ENCODE measurements at places on chromosomes 5 and 9. TPM values are rescaled to one million over a fixed set of nuclear protein-coding genes. Genes with fewer than 3 reads are reported as not detected.

DNA sequence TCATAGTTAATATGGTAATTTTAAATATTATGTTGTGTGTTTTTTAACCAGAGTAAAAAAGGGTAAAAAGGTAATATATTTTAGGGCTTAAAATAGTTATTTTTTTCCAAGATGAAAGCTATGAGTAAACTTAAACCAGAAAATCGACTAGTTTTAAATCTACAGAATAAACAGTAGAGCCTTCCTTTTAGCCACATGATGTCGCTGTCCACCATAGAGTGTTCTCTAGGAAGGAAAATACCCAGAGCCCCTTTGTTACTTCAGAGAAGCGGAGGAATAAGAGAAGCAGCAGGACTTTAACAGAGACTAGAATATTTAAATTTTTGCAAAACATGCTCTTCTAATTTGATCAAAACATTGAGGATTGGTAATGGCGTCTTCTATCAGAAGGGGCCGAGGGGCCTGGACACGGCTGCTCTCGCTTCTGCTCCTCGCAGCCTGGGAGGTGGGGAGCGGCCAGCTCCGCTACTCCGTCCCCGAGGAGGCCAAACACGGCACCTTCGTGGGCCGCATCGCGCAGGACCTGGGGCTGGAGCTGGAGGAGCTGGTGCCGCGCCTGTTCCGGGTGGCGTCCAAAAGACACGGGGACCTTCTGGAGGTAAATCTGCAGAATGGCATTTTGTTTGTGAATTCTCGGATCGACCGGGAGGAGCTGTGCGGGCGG is at the start of gene PCDHA2:
PCDHA2 (plus strand) TSS at position 258 of the 664 bp plus-strand sequence.
- H3K36me3 ChIP-seq: no peaks in the 10 kb centered on the region
- DNase-seq: peak; percentile 50
- H3K27ac ChIP-seq: no peak within 1 kb of the TSS

DNA sequence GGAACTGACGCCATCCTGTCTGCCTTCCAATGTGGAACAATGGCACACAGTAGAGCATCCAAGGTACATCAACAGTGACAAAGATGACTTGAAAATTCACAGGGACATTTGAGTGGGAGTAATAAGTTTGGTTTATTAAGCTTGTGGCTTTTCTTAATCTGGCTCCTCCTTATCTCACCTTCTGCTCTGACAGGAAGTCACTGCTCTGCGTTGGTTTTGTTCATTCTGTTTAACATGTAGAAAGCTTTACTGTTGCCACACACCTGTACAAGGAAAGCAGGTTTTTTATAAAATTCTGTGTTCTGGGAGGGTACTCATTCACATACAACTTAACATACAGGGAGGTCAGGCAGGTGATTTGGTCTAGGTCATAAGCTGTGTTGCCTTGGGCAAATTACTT is 1.6 kb upstream of the GZMK start:
- H3K36me3 ChIP-seq: no peaks in the 10 kb centered on the region
- no peaks in the 10 kb centered on the region for H3K4me1 ChIP-seq
- H3K4me3 ChIP-seq: no peak overlapping the region
- no peak overlapping the region for H3K27ac ChIP-seq
- no peaks in the 10 kb centered on the region for H3K27me3 ChIP-seq
- no peak for DNase-seq

DNA sequence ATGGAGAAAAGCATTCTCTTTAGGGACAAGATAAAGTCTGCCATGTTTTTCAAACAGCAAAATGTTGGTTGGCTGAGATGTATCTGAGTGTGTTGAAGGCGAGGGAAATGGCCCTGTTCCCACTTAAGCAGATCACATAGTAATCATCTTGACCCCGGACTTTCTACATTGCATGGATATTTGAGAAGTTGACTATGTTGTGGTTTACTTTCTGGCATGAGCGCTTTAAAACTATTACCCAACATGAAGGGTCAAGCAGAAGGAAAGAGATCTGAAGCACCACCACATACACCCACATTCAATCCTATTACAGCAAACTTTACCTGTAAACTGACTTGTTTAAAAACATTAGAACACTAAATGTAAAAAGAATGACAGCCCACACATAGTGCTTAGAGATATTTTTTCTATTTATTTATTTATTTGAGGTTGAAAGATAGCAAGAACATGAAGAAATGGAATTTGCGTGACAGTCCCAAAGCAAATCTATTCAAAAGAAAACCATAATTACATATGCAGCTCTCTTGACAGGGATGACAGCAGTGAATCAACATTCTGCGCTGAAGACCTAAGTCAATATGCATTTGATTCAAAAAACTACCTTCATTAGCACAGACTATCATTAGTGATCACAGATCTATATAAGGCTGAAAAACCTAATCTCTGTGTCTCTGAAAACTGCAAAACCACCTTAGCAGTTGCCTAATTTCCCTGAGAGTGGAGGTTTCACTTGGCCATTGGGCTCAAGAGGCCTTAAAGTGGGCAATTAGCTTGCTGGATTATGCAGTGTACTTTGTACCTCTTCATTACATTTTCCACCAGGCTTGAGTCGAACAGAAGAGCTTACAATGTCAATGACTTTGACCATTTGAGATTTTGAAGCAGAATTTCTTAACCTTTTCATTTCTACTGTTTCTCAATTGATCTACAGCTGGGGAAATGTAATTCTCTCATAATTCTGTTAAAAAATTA is 195.0 kb downstream of the PDE4D start:
- no peak overlapping the region for H3K4me3 ChIP-seq
- no peaks in the 10 kb centered on the region for H3K36me3 ChIP-seq
- no peaks in the 10 kb centered on the region for H3K27me3 ChIP-seq
- H3K27ac ChIP-seq: no peak overlapping the region

- no peaks in the 10 kb centered on the region for H3K36me3 ChIP-seq
- H3K4me3 ChIP-seq: no peak overlapping the region
- DNase-seq: no peak
- no peaks in the 10 kb centered on the region for H3K4me1 ChIP-seq
- no peaks in the 10 kb centered on the region for H3K27me3 ChIP-seq
These were observed 245.6 kb upstream of the RAI14 start for GRCh38 chr5:34410411-34411139.

DNA sequence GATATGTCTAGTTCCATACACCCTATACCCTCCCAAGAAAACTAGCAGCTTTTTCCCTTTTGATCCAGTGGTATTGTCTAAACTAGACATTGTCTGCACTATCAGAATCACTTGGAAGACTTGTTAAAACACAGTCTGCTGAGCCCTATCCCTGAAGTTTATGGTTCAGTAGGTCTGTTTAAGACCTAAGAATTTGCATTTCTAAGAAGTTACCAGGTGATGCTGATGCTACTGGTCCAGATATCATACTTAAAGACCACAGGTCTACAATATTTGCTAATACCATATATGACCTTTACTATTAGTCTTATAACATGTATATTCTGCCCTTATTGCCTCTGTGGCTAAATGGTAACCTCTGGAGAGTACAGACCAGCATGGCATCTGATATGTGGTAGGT is 23.3 kb downstream of the SKIC3 start:
- H3K4me3 ChIP-seq: no peak overlapping the region

DNA sequence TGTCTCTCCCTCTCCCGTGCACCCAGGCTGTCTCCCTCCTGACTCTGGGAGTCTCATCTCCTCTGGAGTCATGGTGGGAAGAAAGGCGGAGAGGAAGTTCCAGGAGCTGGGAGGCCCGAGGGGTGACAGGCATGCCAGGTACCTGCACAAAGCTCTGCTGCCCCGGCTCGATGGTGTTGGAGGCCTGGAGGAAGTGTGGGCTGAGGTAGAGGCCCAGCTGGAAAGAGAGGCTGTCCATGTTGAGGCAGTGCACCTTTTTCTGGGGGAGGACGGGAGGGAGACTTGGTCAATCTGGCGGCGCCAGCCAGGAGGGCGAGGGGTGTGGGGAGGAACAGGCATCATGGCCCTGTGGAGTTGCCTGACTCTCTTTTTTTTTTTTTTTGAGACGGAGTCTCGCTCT is 15.9 kb downstream of the FPGS start:
- no peaks in the 10 kb centered on the region for H3K27me3 ChIP-seq
- no peak for DNase-seq
- no peaks in the 10 kb centered on the region for H3K36me3 ChIP-seq
- H3K4me3 ChIP-seq: no peak overlapping the region
- H3K4me1 ChIP-seq: no peaks in the 10 kb centered on the region
- no peak overlapping the region for H3K27ac ChIP-seq

GRCh38 chr9:34541540-34541939 is 18.8 kb upstream of the ENHO start:
- no peak overlapping the region for H3K4me3 ChIP-seq
- H3K36me3 ChIP-seq: no peaks in the 10 kb centered on the region
- no peaks in the 10 kb centered on the region for H3K27me3 ChIP-seq
- no peak overlapping the region for H3K27ac ChIP-seq

GRCh38 chr5:105993027-105993426 is 1677.7 kb downstream of the EFNA5 start:
- no peak for DNase-seq
- no peaks in the 10 kb centered on the region for H3K27me3 ChIP-seq
- no peaks in the 10 kb centered on the region for H3K4me1 ChIP-seq
- no peak overlapping the region for H3K4me3 ChIP-seq
- H3K36me3 ChIP-seq: no peaks in the 10 kb centered on the region
- no peak overlapping the region for H3K27ac ChIP-seq

DNA sequence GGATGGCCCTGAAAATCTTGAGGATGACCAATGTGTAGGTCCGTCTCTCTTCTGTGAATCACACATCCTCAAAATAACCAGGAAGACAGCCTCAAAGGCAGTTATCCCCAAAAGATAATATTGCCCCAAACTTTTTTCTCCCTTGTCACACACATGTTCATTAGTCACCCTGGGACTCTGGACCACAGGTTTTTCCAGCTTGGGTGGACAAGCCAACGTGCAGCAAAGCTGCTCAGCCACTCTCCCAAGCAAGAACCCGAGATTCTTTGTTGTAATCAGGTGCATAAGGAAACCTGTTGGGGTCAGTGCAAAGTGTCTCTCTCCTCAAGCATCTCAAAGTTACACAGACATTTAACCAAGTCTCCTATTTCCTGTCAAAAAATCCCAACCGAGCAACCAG is 196.6 kb downstream of the GNA14 start:
- H3K36me3 ChIP-seq: no peaks in the 10 kb centered on the region
- H3K27me3 ChIP-seq: peaks cover 2% of the 10 kb centered on the region
- no peak overlapping the region for H3K4me3 ChIP-seq

The ACSL6 gene
- total RNA-seq: not detected

The FOXD4L6 gene
- total RNA-seq: 0.30 TPM

The PTBP3 gene
- 114 TPM for total RNA-seq

The TAF1L gene
- total RNA-seq: not detected

All from Karpas-422 (cell line).